ENCODE measurements at places on chromosomes 7 and 10. TPM values are rescaled to one million over a fixed set of nuclear protein-coding genes. Genes with fewer than 3 reads are reported as not detected.

Gene TPK1
- total RNA-seq: 10.2 TPM

DNA sequence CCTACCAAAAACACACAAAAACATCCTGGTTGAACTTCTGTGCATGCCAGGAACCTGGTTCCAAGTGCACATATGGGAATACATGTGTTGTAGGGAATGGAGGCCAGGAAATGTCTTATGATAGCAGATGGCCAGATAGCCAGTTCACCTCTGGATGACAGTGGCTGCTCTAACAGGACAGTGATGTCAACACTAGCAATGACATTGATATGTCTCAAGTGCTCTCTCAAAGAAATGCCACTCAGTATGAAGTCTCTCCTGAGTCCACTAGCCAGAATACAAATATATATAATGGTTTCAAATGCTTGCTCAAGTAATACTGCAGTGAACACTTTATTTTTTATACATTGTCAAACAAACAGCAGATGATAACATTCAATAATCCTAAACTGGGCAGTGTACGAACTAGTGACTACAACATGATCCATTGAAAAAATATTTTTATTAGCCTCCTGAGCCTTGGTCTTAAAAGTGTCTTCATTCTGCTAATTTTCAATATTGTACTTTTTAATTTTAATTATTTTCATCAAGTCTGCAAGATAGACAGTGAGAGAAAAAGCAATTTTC, 26.0 kb upstream of the PCDH15 start:
- H3K27ac ChIP-seq: no peak overlapping the region
- no peaks in the 10 kb centered on the region for H3K36me3 ChIP-seq
- DNase-seq: no peak
- H3K4me1 ChIP-seq: no peaks in the 10 kb centered on the region
- H3K27me3 ChIP-seq: no peaks in the 10 kb centered on the region
- H3K4me3 ChIP-seq: no peak overlapping the region

Gene TMEM196
- not detected for total RNA-seq

DNA sequence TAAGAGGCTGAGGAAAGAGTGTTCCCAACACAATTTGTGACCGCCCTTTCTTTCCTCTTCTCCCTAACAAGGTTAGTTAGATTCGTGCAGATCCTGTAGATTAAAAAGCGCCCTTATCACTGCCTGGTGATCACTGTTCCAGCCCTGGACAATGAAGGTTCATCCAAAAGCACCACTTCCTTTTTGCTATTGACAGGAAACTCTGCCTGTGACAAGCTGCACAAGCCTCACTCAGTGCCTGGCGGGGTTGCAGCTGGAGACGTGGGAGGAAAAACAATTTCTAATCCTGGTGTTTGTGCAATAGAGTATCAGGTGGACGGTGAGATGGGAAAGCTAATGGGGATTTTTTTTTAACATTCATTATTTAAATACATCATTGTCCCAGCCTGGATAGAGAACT, 105.9 kb upstream of the CAV2 start:
- no peaks in the 10 kb centered on the region for H3K4me1 ChIP-seq
- no peaks in the 10 kb centered on the region for H3K36me3 ChIP-seq
- H3K27me3 ChIP-seq: peaks cover 7% of the 10 kb centered on the region
- no peak overlapping the region for H3K27ac ChIP-seq
- no peak for DNase-seq

DNA sequence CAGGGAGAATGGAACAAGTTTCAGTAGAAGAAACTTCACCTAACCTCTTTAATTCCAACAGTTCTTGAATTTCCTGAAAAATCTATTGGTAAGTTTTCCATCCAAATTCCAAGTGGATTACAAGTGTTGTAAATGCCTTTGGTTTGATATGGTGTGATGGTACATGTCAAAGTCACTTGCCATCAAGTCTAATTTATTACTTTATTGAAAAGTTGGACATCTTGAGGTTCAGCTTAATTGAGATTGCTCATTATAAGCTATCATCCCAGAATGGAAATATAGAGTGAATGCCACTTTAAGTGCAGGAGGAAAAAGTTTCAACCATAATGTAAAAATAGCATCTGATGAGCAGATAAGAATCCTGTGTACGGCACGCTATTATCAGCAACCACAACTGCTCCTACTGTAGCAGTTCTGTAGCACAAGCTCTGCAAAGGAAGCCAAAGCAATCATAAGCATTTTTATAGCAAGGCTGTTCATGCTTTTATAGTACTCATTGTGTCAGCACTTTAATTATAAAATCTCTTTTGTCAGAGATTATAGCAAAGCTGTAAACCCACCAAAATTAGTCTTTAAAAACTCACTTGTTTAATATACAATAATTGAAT, 991.8 kb upstream of the PHF14 start:
- no peak overlapping the region for H3K4me3 ChIP-seq
- DNase-seq: no peak
- no peaks in the 10 kb centered on the region for H3K4me1 ChIP-seq
- H3K27me3 ChIP-seq: no peaks in the 10 kb centered on the region
- no peak overlapping the region for H3K27ac ChIP-seq

GRCh38 chr7:87926581-87927461, 7.2 kb upstream of the ADAM22 start:
- H3K27ac ChIP-seq: no peak overlapping the region
- no peak overlapping the region for H3K4me3 ChIP-seq
- no peaks in the 10 kb centered on the region for H3K36me3 ChIP-seq
- DNase-seq: no peak

- no peak overlapping the region for H3K27ac ChIP-seq
- H3K4me1 ChIP-seq: no peaks in the 10 kb centered on the region
- peaks cover 2% of the 10 kb centered on the region for H3K27me3 ChIP-seq
- H3K4me3 ChIP-seq: no peak overlapping the region
These were observed 52.6 kb downstream of the JAKMIP3 start for GRCh38 chr10:132118366-132118765.

Gene A1CF
- total RNA-seq: not detected

- no peak overlapping the region for H3K4me3 ChIP-seq
- H3K4me1 ChIP-seq: no peaks in the 10 kb centered on the region
- H3K36me3 ChIP-seq: no peaks in the 10 kb centered on the region
- DNase-seq: no peak
These were observed 265.8 kb upstream of the SEMA3D start for GRCh38 chr7:85452674-85453073.

Gene ARMS2
- total RNA-seq: not detected

GRCh38 chr10:21521751-21522533, 3.5 kb downstream of the SKIDA1 start:
- DNase-seq: no peak
- no peak overlapping the region for H3K27ac ChIP-seq
- peaks cover 4% of the 10 kb centered on the region for H3K36me3 ChIP-seq
- H3K27me3 ChIP-seq: peaks cover 77% of the 10 kb centered on the region
- peaks cover 50% of the 10 kb centered on the region for H3K4me1 ChIP-seq

Gene ADAM12
- 0.60 TPM for total RNA-seq

DNA sequence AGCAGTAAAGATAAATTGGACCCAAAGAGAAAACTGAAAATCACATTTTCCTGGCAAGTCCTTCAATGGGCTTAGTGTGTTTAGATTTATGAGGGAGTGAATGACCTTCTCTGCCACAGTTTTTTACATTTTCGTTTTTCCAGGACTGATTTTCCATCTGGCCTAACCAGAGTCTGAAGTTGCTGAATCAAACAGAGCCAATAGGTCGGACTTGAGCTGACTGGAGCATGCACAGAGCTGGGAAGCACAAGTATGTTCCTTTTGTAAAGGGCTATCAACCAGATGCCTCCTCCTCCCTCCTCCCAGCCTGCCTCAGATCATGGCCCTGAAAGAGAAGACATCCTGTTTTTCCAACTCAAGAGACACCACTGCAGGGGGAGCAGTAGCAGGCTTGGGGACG, 126.0 kb upstream of the ANKRD1 start:
- H3K4me3 ChIP-seq: no peak overlapping the region
- H3K27me3 ChIP-seq: peaks cover 25% of the 10 kb centered on the region
- no peaks in the 10 kb centered on the region for H3K36me3 ChIP-seq
- H3K27ac ChIP-seq: no peak overlapping the region

Gene ASZ1
- total RNA-seq: not detected

GRCh38 chr7:113521468-113521867, 397.3 kb downstream of the PPP1R3A start:
- H3K4me3 ChIP-seq: no peak overlapping the region
- H3K27me3 ChIP-seq: no peaks in the 10 kb centered on the region
- H3K36me3 ChIP-seq: no peaks in the 10 kb centered on the region
- H3K27ac ChIP-seq: no peak overlapping the region

- H3K4me3 ChIP-seq: no peak overlapping the region
- H3K4me1 ChIP-seq: no peaks in the 10 kb centered on the region
- no peaks in the 10 kb centered on the region for H3K36me3 ChIP-seq
- no peak overlapping the region for H3K27ac ChIP-seq
- no peaks in the 10 kb centered on the region for H3K27me3 ChIP-seq
- DNase-seq: no peak
These were observed 164.7 kb downstream of the ADAM12 start for GRCh38 chr10:126223512-126224067.

- H3K27ac ChIP-seq: no peak overlapping the region
- DNase-seq: no peak
- H3K27me3 ChIP-seq: no peaks in the 10 kb centered on the region
- peaks cover 86% of the 10 kb centered on the region for H3K4me1 ChIP-seq
These were observed 131.3 kb downstream of the ICA1 start for GRCh38 chr7:8130663-8131062.

DNA sequence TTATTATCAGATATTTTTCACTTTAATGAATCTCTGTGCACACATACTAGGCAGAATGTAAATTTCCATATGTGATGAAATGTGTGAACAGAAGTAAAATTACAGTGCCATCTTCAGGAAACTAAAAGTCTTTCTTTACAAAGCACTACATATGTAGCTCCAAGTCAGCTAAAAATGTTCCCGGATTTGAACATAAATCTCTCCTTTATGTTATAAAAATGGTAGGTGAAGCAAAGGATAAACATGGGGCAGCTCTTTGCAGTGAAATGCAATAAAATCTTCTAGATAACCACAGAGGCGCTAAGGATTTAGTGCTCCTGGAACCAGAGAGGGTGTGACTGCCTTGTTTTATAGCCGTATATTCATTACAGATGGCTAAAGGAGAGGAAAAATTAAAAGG, 104.9 kb upstream of the C7orf33 start:
- peaks cover 9% of the 10 kb centered on the region for H3K27me3 ChIP-seq
- no peaks in the 10 kb centered on the region for H3K4me1 ChIP-seq
- no peaks in the 10 kb centered on the region for H3K36me3 ChIP-seq
- H3K27ac ChIP-seq: no peak overlapping the region
- H3K4me3 ChIP-seq: no peak overlapping the region

Gene HMX3
- total RNA-seq: not detected

Gene CHST15
- not detected for total RNA-seq

DNA sequence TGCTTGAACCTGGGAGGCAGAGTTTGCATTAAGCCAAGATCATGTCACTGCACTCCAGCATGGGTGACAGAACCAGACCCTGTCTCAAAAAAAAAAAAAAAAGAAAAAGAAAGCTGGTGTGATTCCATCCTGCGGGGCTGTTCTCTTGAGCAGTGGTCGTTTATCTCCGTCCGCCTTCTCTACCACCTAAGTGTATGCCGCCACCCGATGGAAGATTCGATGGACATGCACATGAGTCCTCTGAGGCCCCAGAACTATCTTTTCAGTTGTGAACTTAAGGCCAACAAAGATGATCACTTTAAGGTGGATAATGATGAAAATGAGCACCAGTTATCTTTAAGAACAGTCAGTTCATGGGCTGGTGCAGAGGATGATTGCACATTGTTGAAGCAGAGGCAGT, 65.7 kb downstream of the ABRAXAS2 start:
- no peaks in the 10 kb centered on the region for H3K36me3 ChIP-seq
- H3K27ac ChIP-seq: no peak overlapping the region
- no peak overlapping the region for H3K4me3 ChIP-seq
- H3K27me3 ChIP-seq: no peaks in the 10 kb centered on the region
- H3K4me1 ChIP-seq: no peaks in the 10 kb centered on the region

GRCh38 chr7:26955516-26955915, 91.1 kb upstream of the SKAP2 start:
- no peak overlapping the region for H3K4me3 ChIP-seq
- no peaks in the 10 kb centered on the region for H3K4me1 ChIP-seq
- H3K27ac ChIP-seq: no peak overlapping the region
- no peaks in the 10 kb centered on the region for H3K36me3 ChIP-seq

Gene CACNA2D1
- total RNA-seq: not detected

- H3K4me1 ChIP-seq: no peaks in the 10 kb centered on the region
- H3K27me3 ChIP-seq: no peaks in the 10 kb centered on the region
- no peak overlapping the region for H3K27ac ChIP-seq
- H3K4me3 ChIP-seq: no peak overlapping the region
- no peaks in the 10 kb centered on the region for H3K36me3 ChIP-seq
These were observed 123.1 kb downstream of the DIP2C start for GRCh38 chr10:566241-566885.

Gene LRRC61
- total RNA-seq: 21.0 TPM

Gene TNS3
- total RNA-seq: not detected

DNA sequence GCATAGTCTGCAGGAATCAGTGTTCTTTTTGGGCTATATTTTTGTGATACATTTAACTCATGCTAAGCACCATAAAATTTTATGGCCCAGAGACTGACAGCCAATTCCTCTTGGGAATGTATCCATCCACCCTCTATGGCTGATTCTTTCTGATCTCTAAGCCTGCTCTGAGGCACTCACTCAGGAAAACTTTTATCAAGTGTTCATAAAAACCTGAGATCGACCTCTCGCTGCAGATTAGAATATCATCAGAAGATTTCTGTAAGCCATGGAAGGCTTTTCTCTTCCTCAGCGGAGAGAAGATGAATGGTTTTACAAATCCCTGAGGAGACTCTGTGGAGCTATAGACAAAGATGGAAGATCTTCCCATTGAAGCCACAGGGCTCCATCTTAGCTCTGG, 489.8 kb upstream of the GHITM start:
- no peaks in the 10 kb centered on the region for H3K36me3 ChIP-seq
- no peaks in the 10 kb centered on the region for H3K4me1 ChIP-seq
- H3K27ac ChIP-seq: no peak overlapping the region
- no peak overlapping the region for H3K4me3 ChIP-seq
- no peak for DNase-seq

DNA sequence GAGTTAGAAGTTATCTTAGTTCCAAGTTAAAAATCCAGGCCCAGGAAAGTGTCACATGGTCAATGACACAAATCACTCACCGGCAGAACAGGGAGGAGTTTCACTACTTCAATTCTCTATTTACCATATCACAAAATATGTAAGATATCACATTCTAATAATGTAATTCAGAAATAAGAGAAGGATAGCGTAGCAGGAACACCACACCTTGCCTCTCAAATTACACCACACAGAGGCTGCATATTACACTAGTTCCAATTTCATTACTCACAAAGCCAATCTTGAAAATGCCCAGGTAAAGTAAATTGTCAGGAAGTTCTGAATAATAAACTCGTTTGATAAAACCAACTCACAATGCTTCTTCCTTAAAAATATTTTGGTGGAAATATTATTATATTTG, 169.2 kb downstream of the CTTNBP2 start:
- H3K27me3 ChIP-seq: no peaks in the 10 kb centered on the region
- no peak overlapping the region for H3K27ac ChIP-seq
- H3K4me3 ChIP-seq: no peak overlapping the region
- H3K4me1 ChIP-seq: no peaks in the 10 kb centered on the region
- DNase-seq: no peak

Gene NEUROD6
- total RNA-seq: not detected

GRCh38 chr10:96502561-96503282, 11.0 kb downstream of the TLL2 start:
- H3K4me3 ChIP-seq: no peak overlapping the region
- no peaks in the 10 kb centered on the region for H3K4me1 ChIP-seq
- no peak overlapping the region for H3K27ac ChIP-seq
- H3K27me3 ChIP-seq: peaks cover 6% of the 10 kb centered on the region
- DNase-seq: no peak
- H3K36me3 ChIP-seq: no peaks in the 10 kb centered on the region

Gene LIPK
- total RNA-seq: not detected

Data from activated CD8-positive, alpha-beta T cell treated with anti-CD3 and anti-CD28 coated beads, Interleukin-2, amount 10 ng/mL, durations not matched to agents 7 days and 5 days (primary cell).